Central memory CD4-positive, alpha-beta T cell (primary cell): ENCODE measurements at places on chromosomes 13 and 19.

DNA sequence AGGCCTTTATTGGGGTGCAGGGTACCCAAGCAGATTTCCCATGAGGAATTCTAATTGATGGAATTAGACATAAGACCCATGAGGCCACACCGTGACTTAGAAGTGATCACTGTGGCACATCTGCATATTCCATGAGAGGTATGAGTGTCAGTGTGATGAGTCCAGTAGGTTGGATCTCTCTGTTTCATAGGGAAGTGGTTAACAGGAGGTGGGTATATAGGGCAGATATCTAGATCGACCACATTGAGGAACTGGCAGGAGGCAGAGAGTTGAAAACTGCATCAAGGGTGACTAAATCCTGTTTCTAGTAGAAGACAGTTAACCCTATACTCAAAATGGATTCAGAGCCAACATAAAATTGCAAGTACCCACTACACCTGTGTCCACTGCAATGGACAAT is 68.6 kb upstream of the MIR17HG start:
- no peak for DNase-seq

GRCh38 chr13:43074824-43075510 is 51.6 kb downstream of the DNAJC15 start:
- DNase-seq: no peak

- DNase-seq: no peak
Observed at GRCh38 chr19:4911314-4911713, 2.0 kb downstream of the UHRF1 start.

DNA sequence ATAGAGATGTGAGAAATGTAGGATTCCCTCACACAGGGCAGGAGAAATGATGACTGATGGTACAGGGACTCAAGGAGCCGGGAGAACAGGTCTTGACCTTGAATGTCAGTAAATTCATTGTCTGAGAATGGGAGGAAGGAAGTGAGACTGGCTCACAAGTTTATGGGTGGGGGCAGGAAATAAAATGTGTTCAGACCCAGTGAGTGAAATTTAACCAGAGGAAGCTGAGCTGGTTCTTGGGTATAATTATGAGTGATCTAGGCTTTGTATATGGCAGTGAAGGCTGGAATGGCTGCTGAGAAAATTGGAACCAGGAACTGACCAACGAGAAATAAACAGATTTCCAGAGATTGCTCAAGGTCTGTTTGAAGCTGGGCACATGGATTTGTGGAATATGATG is 6.3 kb upstream of the IGSF23 start:
- no peak for DNase-seq

GRCh38 chr13:114173272-114173671 is 5.8 kb upstream of the CFAP97D2 start:
- DNase-seq: no peak

DNA sequence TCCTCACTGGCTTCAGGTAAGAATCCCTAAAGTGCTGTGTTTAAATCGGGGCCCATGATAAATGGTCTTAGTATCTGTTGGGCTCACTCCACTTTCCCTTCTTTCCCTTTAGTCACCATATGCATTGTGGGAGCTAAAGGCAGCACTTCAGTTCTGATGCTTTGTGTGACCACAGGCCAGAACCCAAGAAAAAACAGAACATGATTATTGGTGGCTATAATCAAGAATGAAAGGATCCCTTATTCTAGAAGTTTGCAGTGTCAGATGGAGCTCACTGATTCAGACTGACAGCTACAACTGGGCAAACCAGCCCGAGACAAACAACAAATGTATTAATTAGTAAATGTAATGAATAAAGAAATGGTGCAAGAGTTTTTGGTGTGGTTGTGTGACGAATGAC is 57.3 kb upstream of the POMP start:
- DNase-seq: no peak

GRCh38 chr19:42478765-42479311 is 36.1 kb upstream of the CXCL17 start:
- no peak for DNase-seq

- no peak for DNase-seq
Observed at GRCh38 chr13:46289260-46289955, 77.7 kb downstream of the LRRC63 start.

DNA sequence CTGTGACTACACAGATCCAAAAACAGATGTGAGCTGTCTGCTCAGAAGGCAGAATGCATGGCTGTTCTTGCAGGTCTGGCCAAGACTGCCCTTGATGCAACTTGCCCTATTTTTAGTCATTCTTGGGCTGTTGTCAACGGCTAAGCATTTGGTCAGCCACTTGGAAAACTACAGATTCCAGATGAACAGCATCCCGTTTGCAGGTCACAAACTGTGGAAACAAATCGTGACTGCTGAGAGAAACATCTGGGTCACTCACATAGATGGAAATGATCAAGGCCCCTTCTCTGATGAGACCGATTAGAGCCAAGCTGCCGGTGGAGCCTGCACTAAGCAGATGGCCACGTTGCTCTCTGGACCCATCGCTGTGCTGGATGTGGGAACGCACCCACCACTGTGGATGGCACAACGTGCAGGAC is 15.4 kb upstream of the METTL21C start:
- no peak for DNase-seq

GRCh38 chr19:58566989-58567388 is 6.1 kb downstream of the MZF1 start:
- no peak for DNase-seq

DNA sequence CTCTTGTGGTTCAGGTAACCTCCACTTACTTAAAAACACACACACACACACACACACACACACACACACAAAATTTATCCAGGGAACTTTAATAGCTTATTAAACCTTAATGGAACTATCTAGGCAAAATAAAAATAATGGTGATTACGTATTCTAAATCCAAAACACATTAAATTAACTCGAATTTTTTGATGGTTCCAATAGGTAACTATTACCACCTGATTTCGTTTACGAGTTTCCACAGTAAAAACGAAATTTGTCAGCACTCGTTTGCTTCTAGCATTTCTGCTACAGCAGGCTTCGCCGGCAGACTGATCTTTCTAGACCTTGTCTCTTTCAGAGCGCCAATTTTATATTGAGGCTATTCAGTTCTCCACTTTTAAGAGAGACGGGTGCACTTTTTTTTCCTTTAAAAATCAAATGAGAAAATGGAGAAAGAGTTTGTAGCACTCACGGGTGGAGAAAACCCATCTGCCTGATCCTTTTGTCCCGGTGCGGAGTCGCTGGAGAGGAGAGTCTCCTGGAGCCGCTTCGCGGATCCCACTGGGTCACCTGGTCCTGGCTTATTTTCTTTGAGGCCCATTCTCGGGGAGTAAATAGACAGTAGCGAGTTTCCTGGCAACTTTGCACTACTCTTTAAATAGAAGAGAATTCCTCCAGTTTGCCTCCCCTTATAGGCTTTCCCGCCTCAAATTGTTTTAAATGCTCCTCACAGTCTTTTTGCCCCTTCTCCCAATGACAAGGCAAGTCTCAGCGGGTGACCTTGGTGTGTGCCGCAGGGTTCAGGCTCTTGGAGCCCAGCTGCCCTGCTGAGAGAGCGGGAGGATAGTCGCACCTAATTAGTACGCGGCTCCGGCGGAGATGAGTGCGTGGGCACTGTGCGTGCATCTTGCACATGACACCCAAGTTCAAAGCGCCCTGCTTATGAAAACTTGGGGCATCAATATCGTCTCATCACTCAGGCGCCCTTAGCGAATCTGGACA is 117.0 kb downstream of the KCNRG start:
- no peak for DNase-seq
